GOT3 (cell line): ENCODE measurements at places on chromosomes 4 and X.

DNA sequence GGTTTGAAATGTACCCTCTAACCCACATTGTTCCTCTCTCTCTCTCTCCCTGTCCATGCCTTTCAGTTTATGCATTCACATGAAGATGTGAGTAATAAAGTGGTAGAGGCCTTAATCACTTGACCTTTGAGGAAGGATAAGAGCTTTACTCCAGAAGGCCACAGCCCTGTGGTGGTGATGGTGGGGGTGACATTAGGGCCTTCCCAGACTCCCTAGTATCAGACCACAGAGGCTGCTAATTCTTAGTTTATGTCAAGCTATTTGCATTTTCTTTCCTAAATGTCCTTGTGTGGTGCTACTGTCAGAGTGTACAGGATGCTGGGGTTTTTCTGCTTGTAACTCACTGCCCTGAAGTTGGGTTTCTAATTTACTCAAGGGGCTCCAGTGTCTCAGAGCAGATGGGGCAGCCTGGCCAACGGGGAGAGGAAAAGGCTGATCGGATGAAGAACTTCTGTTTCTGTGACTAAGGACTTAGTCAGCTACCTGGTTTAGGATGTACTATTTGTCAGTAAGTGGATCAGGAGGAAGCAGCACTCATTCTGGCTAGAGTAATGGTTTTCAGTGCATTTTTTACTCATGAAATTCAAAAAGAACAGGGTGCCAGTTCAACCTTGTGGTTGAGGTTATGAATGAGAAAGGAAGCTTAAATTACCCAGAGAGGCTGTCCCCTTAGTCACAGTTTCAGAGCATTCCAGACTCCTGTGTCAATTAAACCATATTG is 509.6 kb upstream of the DIPK2B start:
- peak; percentile 56 for DNase-seq

GRCh38 chr4:53552711-53553110 is 38.6 kb downstream of the LNX1 start:
- DNase-seq = no peak

DNA sequence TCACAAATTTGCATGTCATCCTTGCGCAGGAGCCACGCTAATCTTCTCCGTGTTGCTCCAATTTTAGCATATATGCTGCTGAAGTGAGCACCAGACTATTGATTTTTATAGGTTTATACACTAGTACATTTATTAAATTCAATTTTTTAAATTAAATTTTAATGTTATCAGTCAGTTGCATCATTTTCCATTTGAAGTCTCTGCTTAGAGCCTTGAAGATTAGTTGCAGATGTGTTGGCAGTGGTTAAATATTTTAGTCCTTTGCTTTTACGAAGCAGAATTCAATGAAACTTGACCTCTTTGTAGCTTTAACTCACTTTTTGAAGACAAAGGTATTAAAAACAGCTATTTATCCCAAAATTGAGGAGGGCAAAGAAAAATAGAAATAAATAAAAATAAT is 16.5 kb downstream of the TRAPPC11 start:
- DNase-seq = no peak

DNA sequence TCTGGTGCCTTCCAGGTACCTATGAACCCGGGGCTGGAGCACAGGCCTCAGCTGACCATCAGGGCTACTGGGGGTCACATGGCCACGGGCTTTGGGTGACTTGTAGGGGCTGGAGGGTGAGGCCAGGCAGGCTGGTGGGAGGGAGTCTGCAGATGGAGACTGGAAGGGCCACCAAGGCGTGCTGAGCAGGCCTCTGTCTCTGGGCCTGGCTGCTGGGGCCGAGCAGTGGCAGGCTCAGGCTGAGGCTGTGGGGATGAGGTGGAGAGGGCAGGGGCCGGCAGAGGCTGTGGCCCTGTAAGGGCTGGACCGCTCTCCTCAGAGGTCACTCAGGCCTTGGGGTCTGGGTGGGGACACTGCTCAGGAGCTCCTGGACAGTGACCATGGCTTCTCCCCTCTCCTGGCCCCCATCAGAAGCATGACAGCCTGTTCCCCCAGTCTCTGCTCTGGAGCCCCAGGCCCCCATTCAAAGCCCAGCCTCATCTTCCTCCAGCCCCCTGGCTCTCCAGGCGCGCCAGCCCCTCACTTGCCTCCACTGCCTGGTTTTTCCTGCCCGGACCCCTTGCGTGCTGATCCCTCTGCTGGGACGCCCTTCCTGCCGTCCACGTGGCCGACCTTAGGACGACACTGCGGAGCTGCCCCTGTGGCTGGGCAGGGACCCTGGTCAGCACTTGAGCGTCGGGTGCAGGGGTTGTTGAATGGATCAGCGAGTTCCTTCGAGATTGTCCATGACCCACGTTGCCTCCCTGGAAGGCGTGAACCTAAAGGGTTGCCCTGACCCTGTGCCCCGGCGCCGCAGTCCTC is 11.1 kb upstream of the NAT8L start:
- DNase-seq = no peak

DNA sequence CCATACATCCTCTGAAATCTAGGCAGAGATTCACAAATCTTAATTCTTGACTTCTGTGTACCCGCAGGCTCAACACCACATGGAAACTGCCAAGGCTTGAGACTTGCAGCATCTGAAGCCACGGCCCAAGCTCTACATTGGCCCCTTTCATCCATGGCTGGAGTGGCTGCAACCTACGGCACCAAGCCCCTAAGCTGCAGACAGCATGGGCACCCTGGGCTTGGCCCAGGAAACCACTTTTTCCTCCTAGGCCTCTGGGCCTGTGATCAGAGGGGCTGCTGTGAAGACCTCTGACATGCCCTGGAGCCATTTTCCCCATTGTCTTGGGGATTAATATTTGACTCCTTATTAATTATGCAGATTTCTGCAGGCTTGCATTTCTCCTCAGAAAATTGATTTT is 457.9 kb downstream of the GRIA2 start:
- DNase-seq = no peak

GRCh38 chr4:25928379-25929297 is 14.6 kb downstream of the SMIM20 start:
- no peak for DNase-seq

DNA sequence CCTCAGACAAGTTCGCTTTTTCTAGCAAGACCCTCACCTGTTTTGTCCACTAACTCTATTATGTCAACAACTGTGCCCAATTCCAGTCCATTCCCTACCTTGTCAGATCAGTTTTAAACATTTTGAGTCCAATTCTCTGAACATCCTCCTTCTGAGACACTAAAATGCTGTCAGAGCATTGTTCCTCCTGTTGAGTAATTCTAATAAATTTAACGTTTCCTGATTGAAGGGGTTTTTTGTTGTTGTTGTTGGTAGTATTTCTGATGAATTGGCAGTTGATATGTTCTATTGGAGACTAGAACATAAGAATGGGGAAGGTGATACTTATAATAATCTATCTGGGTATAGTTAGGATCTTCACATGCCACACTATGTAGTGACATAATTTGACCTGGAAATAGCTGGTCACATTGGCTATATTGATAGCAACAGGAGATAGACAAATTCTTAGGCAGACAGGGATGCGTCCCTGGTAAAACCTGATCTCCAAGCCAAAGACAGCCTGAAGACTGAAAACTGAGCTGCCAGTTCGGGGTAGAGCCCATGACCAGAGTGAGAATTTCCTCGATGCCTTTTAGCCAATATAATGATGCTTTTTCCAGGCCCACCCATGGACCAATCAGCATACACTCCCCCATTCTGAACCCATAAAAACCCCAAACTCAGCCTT is 12.4 kb upstream of the CXCL2 start:
- DNase-seq = no peak

GRCh38 chr4:74632634-74633033 is 161.7 kb downstream of the BTC start:
- DNase-seq = no peak
